ENCODE measurements at places on chromosomes 16 and 17. TPM values are rescaled to one million over a fixed set of nuclear protein-coding genes. Genes with fewer than 3 reads are reported as not detected.

SEPTIN12 gene
- total RNA-seq = not detected

IQCK gene
- total RNA-seq = 7.5 TPM

MYH1 gene
- total RNA-seq = not detected

PRSS27 gene
- 2.7 TPM for total RNA-seq

EPX gene
- total RNA-seq = not detected

YBX2 gene
- 8.7 TPM for total RNA-seq

CHAD gene
- not detected for total RNA-seq

VWA3A gene
- total RNA-seq = 0.17 TPM

CCL5 gene
- total RNA-seq = 1.6 TPM

ZACN gene
- not detected for total RNA-seq

TBL3 gene
- 35.4 TPM for total RNA-seq

CPHXL2 gene
- total RNA-seq = not detected

TAC4 gene
- not detected for total RNA-seq

FBXW10B gene
- not detected for total RNA-seq

CCNF gene
- total RNA-seq = 0.83 TPM

IGFBP4 gene
- 258 TPM for total RNA-seq

TMC5 gene
- total RNA-seq = 0.06 TPM

KLHL10 gene
- total RNA-seq = 1.7 TPM

DNAAF8 gene
- total RNA-seq = 1.0 TPM

ZP2 gene
- not detected for total RNA-seq

TEX14 gene
- total RNA-seq = 0.19 TPM

SOX9 gene
- total RNA-seq = 2.1 TPM

SLC22A31 gene
- total RNA-seq = not detected

ESRP2 gene
- total RNA-seq = 0.58 TPM

NPIPA5 gene
- total RNA-seq = 10.4 TPM

WIPF2 gene
- 14.6 TPM for total RNA-seq

KIF19 gene
- 1.2 TPM for total RNA-seq

DUSP14 gene
- 46.4 TPM for total RNA-seq

CA7 gene
- not detected for total RNA-seq

C17orf75 gene
- 9.6 TPM for total RNA-seq

MARVELD3 gene
- total RNA-seq = not detected

CTF1 gene
- 6.2 TPM for total RNA-seq

TEKT1 gene
- total RNA-seq = not detected

CD7 gene
- not detected for total RNA-seq

TMEM208 gene
- total RNA-seq = 22.4 TPM

ADAD2 gene
- total RNA-seq = not detected
